ENCODE measurements at places on chromosomes 12 and 14.

DNA sequence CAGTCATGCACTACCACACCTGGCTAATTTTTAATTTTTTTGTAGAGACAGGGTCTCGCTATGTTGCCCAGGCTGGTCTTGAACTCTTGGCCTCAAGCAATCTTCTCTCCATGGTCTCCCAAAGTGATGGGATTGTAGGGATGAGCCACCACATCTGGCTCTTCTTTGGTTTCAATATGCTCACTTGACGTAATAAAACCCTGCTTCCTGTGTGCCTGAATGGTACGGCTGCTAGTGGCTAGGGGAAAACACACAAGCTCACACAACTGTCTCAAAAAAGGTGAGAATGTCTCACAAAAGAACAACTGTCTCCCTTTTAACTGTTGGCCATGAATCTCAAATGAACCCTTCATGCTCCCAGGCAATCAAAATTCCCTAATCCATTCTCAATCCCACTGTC lies 15.0 kb downstream of the C1S start:
- no peak for DNase-seq

- DNase-seq = no peak
Observed at GRCh38 chr14:45610318-45610717, 357.3 kb upstream of the MIS18BP1 start.

DNA sequence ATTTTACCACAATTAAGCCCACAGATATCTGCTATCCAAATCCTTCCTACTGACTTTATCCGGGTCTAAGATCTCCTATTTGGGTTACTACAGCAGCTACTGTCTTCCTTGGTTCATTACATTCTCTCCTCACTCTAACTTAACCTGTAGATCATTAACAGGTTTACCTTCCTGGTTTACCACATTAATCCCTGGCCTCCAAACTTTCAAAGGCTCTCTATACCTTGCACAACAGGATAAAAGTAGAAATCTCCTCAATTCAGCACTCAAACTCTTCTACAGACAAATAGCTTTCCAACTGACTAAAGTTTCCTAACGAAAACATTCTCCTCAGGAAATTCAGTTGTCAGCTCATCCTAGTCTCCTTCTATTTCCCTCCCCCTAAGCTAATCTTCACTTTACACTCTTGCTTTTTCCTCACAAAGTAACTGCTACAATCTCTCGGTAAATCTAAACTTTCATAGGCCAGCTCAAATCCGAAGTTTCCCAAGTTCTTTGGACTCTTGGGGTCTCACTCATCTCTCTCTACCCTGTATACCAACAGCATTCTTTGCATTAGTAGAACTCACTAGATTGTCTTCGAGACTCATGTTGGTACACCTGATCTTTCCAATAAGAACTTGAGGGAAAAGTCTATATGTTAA lies 2.7 kb downstream of the BTBD7 start:
- DNase-seq = peak; percentile 8

- peak; percentile 43 for DNase-seq
Observed at GRCh38 chr12:78697817-78698415, 166.7 kb upstream of the SYT1 start.

DNA sequence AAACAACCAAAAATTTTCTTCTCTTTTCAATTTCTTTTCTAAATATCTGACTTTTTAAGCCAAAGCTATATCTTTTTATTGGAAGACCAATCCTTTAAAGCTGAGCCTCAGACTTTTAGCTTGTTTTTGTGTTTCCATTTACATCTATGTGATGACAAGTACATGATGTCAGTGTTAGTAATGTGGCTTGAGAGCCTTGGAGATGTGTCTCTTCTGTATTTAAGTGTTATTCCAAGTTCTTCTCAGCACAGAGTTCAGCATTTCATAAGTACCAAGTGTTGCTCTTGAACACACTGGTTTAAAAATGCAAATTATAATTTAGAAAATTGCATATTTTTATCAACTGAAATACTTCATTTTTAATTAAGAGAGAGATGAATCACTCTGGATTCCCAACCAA lies 948.9 kb upstream of the FLRT2 start:
- no peak for DNase-seq

All from lung microvascular endothelial cell (primary cell).